ENCODE measurements at places on chromosomes 13 and 19.

DNA sequence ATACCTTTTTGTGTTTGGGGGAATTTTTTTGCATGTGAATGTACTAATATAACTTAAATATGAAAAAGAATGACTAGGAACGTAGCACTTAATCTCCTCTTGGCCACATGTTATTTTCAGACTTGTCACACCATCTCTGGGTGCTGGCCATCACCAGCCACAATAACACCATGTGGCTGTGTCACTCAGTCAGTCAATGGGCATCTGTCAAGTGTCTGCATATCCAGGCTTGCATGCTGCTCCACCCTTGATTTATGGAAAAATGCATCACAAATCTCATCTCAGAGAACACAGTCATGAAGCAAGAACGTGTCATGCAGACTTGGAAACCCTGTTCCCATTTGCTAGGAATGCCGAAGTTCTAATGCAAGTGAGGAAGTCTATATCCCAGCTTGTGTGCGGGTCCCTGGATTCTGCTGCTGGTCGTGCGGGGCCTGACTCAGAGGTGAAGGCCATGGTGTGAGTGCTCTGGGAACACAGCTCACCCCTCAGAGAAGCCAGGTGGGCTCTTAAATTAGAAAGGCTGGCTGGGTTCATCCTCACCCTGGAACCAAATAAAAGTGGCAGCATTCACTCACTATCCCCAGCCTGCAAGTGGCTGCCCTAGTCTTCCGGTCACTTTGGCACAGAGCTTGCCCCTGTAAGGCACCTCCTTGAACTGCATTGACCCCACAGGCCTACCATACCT lies 53.6 kb upstream of the ARHGEF7 start:
- no peak for DNase-seq

- no peak for DNase-seq
Measured at GRCh38 chr19:15368798-15369593, 10.6 kb downstream of the AKAP8 start.

- DNase-seq, result no peak
Measured at GRCh38 chr19:50030225-50030624, 4.4 kb downstream of the ZNF473 start.

- no peak for DNase-seq
Measured at GRCh38 chr13:98239162-98240076, 62.4 kb upstream of the RNF113B start.

DNA sequence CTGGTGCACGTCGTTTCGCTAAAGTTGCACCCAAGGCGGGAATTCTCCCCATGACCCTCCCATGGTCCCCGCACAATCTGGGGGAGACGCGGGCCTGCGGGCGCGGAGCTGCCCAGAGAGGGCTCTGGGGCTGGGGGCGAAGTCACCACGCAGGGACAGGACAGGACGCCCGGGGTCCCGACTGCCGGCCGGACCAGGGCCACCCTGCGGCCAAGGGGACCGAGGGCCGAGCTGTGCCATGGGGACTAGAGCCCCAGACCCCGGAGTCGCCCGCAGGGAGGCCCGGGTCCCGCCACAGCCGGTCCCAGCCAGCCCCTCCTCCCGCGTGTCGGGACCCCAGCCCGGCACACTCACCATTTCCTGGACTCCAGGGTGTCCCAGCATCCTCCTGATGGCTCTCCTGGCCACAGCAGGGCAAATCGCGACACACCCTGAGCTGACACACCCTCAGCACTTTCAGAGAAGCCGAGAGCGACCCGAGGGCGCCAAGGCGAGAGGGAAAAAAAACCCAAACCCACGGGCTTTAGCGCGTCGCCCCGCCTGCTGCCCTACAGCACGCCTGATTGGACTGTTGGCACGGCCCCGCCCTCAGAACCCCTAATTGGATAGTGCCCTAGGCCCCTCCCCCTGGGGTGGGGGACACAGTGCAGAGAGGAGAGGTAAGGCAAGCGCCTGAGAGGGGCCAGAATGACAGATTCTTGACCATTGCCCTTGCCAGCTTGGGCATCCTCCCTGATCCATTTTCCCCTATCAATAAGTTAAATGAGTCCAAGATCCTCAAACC lies 28.6 kb downstream of the ZNF44 start:
- no peak for DNase-seq
